Hypothalamus (tissue), 51 donors: ENCODE measurements at places on chromosomes 3 and 15.

- no peak for DNase-seq
Observed at GRCh38 chr3:22759636-22760310, 443.4 kb upstream of the UBE2E2 start.

- DNase-seq: no peak
Observed at GRCh38 chr3:133643611-133644010, 18.1 kb downstream of the TOPBP1 start.

DNA sequence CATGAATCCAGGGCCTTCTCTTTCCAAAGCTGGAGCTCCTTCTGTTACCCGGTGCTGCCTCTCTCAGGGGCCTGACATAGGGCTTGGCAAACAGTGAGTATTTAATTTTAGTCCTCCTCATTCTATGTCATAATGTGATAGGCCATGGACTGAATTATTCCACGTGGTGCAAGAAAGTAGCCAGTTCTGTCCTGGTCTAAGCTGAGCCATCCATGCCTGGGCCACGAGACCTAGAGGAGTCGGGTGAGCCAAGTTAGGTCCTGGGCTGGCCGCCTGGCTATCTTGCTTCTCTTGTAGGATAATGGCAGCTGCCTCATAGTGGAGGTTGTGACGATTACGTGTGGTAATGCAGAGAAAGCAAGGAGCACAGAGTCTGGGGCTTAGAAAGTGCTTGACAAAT, 170.6 kb downstream of the FAM43A start:
- no peak for DNase-seq

GRCh38 chr3:183285828-183286457, 32.9 kb downstream of the B3GNT5 start:
- no peak for DNase-seq

GRCh38 chr15:99711625-99712024, 21.6 kb downstream of the LYSMD4 start:
- no peak for DNase-seq

DNA sequence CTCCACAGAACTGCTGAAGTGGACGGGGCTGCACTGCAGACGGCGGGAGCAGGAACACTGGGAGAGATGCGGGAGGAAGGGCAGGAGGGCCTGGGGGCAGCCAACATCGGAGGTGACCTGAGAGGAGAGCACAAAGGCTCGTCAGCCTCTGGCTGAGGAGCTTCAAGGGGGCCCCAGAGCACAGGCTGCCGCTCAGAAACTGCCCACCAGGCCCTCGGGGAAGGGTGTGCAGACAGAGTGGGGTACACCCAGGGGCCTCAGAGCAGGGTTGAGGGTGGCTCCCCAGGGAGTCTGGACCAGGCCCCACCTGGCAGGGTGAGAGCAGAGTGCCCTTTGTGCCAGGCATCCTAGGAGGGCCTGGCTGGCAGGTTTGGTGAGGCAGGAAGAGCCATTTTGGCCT, 14.7 kb upstream of the RHO start:
- no peak for DNase-seq

- no peak for DNase-seq
Observed at GRCh38 chr3:33202711-33203457, 15.7 kb downstream of the SUSD5 start.

DNA sequence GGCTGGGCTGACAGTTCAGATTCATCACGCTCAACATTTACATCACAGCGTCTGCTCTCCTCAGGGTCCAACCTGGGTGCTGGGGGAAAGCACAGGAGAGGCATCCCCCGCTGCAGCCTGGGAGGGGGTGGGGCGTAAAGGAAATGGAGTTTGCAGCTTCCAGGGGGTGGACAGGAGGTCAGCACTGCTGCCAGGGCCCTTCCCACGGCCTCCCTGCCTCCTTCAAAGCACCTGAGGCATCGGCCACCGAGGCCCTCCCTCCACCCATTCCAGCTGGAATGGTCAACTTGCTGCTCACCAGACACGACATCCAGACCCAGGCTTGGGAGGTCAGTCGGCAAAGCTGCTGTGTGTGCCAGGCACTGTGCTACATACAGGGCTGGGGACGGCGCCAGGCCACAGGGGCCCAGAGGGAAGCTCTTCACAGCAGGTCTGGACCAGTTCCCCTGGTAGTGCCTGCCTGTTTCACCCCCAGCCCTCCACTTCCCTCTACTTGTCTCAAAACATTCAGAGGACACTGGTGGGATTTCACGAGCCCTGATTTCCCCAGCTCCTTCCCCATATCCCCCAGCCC, 120.7 kb downstream of the ANP32A start:
- peak; percentile 57 for DNase-seq
